ENCODE measurements at places on chromosomes 13 and 19. TPM values are rescaled to one million over a fixed set of nuclear protein-coding genes. Genes with fewer than 3 reads are reported as not detected.

Gene LILRA5
- 0.36 TPM for total RNA-seq

Gene MEIOSIN
- total RNA-seq: not detected

Gene ITGBL1
- total RNA-seq: 360 TPM

DNA sequence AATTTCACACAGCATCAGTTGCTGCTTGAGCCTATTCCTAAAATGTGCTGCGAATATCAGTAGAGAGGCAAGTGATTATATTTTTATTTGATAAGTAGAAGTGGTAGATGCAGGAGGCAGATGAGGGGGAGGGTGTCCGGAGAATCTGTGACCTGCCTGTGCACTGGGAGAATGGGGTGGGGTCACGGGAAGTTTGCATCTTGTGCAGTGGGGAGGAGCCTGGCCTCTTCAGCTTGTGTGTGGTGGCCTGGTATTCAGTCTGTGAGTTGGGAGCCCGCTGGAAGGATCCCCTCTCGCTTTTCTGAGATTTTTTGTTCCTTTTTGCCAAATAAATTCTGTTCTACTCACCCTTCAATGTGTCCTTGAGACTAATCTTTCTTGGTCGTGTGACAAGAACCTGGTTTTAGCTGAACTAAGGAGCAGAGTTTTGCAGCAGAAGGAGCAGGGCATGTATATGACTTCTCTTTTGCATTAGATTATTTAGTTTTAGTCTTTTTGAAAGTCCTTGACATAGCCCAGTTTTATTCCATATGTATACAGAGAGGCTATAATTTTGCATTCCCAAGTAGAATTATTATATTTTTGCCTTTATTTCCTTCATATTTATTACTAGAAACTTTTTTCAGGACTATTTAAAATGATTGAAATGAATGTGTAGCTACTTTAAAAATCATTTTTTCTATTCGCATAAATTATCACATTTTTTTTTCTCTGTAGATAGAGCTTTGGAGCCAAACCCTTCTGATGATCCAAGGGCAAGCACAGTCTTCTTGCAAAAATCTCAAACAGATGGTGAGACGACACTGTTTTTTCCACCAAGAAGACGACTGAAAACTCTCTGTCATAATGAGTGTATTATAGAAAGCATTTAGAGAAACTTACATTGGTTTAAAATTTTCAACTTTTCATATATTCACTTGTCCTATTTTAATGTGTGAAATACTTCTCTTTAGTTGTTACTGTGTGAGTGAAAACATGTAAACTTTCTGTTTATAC lies 1257.2 kb downstream of the UQCRFS1 start:
- DNase-seq: no peak

- peak; percentile 17 for DNase-seq
Measured at GRCh38 chr19:8021374-8021773, 15.9 kb upstream of the ELAVL1 start.

- DNase-seq: no peak
Measured at GRCh38 chr13:40640845-40641458, 25.5 kb downstream of the FOXO1 start.

- no peak for DNase-seq
Measured at GRCh38 chr13:100423375-100423774, 165.2 kb downstream of the GGACT start.

- no peak for DNase-seq
Measured at GRCh38 chr13:39577838-39578491, 25.0 kb downstream of the LHFPL6 start.

- no peak for DNase-seq
Measured at GRCh38 chr13:63636316-63636993, 2220.8 kb upstream of the PCDH20 start.

DNA sequence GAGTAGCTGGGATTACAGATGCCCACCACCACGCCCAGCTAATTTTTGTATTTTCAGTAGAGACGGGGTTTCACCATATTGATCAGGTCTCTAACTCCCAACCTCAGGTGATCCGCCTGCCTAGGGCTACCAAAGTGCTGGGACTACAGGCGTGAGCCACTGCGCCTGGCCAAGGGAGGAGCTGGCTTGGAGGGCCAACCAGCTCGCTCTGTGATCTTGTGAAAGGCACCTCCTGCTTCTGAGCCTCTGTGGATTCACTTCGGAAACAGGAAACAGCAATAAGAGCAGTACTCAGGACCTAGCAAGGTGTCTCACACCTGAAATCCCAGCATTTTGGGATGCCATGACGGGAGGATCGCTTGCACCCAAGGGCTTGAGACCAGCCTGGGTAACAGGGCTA lies 2.0 kb upstream of the ELL start:
- no peak for DNase-seq

- peak; percentile 53 for DNase-seq
Measured at GRCh38 chr13:97231829-97232196, 9.7 kb downstream of the MBNL2 start.
